ENCODE measurements at places on chromosomes 2 and 18.

GRCh38 chr2:241853651-241854341, 4.9 kb downstream of the PDCD1 start:
- DNase-seq, result no peak

- DNase-seq, result no peak
Measured at GRCh38 chr2:71742953-71743601, 289.7 kb downstream of the DYSF start.

DNA sequence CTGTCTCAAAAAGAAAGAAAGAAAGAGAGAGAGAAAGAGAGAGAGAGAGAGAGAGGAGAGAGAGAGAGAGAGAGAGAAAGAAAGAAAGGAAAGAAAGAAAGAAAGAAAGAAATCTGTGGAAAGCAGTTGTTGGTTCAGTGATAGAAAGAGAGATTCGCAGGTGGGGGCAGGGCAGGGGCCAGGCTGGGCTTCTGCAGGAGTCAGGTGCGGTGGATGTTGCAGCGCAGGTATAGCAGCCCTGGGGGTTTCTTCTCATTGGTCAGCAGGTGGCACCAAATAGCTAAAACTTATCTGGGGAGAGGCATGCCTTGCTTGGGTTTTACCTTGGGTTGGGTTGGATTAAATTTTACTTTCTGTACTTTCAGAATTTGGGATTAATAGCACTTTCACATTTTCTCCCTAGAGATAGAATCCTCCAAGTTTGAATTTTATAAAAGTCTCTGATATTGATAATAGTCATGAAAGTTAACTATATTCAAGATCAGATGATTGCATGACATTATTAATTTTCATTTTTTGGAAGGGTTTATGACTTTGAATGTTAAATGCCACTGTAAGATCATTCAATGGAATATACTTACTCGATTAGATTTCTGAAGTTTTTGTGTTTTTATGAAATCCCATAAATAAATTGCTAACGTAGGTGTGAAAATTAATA, 66.6 kb downstream of the SPTBN1 start:
- DNase-seq, result peak; percentile 12

GRCh38 chr2:74745766-74746165, 88.2 kb upstream of the HK2 start:
- DNase-seq, result no peak

- DNase-seq, result no peak
Measured at GRCh38 chr18:62539284-62540165, 16.7 kb downstream of the ZCCHC2 start.

GRCh38 chr2:198394208-198394607, 589.8 kb downstream of the PLCL1 start:
- DNase-seq, result no peak

GRCh38 chr2:198628596-198628995, 824.2 kb downstream of the PLCL1 start:
- no peak for DNase-seq

DNA sequence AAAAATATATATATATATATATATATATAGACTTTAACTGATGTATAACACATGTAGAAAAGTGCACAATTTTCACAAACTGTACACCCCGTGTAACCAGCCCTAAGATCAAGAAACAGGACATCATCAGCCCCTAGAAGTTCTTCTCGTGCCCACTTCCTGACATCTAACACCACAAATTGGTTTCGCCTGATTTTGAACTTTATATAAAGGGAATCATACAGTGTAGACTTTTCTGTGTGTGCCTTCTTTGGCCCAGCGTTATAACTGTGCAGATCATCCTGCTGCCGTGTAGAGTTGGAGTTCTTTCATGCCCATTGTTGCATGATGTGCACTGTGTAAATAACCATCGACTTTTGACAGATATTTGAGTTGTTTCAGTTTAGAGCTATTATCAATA, 41.0 kb downstream of the SMAD7 start:
- no peak for DNase-seq

DNA sequence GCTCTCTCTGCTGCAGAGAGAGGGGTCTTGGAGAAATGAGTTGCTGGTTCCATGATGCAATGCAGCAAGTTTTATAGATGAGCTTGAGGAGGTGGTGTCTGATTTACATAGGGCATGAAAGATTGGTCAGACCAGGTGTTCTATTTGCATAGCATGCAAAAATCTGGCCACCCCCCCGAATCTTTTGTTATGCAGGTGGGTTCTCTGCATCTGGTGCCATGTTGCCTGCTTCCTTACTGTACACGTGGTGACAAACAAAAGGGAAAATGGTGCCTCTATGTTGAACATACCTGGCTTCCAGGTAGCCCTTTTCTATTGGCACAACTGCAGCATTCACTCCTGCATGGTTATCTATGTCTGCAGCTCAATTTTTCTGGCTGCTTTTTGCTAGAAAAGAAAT, 169.4 kb downstream of the GALNT1 start:
- DNase-seq, result no peak

- DNase-seq, result no peak
Measured at GRCh38 chr18:38458698-38459097, 893.1 kb upstream of the CELF4 start.

DNA sequence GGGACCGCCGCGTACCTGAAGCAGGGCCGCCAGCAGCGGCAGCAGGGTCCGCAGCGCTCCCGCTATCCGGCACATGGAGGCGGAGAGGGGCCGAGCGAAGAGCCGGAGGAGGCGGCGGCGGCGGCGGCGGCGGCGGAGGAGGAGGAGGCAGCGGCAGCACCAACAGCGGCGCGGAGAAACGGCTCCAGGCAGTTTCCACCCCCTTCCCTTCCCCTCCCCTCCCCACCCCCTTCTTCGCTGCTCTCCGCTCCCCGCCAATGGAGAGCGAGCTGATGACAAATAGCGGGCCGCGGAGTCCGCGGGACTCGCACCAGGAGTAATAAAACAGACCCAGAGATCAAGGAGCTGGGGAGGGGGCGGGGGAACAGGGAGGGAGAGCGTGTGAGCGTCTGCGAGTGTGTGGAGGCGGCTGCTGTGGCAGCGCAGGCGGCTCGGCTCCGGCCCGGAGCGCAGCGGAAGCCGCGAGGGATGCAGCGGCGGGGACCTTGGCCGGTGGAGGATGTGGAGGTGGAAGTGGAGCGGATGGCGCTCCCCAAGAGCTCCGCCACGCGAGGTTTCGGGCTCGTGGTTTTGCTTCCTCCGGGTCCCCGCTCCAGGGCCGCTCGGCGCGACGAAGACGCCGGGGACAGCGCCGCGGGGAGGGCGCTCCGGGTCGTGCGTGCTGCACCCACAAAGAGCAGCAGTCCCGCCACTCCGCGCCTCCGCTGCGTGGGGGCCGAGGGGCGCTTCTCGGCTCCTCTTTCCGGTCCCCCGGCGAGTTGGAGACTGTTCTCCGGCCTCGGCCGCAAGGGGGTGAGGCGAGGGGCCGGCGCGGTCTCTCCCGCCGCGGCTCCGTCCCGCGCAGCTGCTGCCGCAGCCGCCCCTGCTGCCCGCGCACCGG, at the start of gene CDH2:
CDH2 (minus strand) TSS at position 183 of the 880 bp plus-strand sequence; CDS start at position 75, 108 bp downstream.
- DNase-seq, result no peak

GRCh38 chr18:63684718-63685117, 18.0 kb upstream of the SERPINB11 start:
- DNase-seq, result no peak

DNA sequence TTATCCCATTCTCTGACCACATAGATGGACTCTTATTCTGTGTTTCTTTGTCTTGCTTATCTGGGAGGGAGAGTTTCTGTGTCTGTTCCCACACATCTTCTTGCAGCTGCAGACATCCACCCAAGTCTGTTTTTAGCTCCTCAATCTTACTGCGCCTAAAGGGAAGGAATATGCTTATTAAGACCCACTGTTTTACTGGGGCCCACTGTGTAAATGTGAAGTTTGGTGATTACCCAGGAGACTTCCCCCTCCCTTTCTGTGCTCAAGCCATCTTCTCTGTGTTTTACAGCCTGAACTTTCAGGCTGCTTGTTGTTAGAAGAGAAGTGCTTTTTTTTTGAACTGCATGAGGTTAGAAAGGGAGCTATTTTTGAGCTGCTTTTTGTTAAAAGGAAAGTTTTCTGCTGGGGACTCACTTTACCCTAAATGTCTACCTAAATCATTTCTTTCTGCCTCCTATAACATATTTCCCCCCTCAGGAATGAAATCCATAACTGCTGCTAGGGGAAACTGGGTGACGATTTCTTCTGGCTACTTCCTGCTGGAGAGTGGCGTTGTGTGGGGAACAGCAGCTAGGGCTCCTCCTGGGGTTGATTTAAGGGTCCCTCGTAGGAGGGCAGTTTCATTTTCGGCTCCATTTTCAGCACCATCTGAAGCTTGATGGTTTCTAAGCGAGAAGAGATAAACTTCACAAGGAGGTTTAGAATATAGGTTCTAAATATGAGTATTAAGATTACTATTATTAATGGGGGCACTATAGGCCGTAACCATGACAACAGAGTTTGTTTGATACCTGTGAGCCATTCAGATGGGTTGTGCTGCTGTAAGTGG, 39.5 kb upstream of the GMCL1 start:
- no peak for DNase-seq

- DNase-seq, result no peak
Measured at GRCh38 chr2:13917958-13918357, 714.6 kb upstream of the LRATD1 start.

- no peak for DNase-seq
Measured at GRCh38 chr2:212539072-212539880, 674 bp upstream of the ERBB4 start.

- DNase-seq, result no peak
Measured at GRCh38 chr18:51490860-51491259, 293.4 kb upstream of the MEX3C start.

DNA sequence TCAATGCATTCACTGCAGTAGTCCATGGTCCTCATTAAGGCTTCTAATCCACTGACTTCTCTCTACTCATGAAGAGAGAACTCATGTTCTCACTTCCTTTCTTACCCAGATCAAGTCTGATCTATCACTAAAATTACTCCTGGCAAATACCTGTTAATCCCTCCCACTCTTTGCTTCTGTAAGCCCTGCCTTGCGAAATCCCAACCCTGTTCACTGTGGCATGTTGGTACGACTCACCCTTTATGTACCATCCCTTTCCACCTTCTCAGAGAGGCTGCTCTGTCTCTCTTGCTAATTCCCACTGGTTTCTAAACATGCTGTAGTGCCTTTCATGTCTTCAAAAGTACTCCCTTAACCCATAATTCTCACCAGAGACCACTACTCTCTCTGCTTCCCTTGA, 272.2 kb upstream of the ACVR2A start:
- no peak for DNase-seq

GRCh38 chr18:75533950-75534349, 106.4 kb upstream of the SMIM21 start:
- no peak for DNase-seq

DNA sequence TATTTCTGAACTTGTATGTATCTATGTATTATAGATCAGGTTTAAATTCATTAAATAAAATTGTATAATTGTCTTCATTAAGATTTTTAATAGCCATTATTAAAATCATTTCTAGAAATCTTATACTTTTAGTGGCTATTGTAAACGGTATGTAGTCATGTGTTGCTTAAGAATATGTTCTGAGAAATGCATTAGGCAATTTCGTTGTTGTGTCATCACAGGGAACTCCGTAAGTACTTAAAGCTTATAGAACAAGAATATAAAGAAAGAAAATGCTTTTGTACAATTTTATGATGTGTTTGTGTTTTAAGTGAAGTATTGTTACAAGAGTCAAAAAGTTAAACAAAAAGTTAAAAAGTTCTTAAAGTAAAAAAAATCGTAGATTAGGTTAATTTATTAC, 765.8 kb downstream of the METTL4 start:
- DNase-seq, result no peak

GRCh38 chr18:55633032-55633431, 45.0 kb upstream of the TCF4 start:
- no peak for DNase-seq
